ENCODE measurements at places on chromosomes 2 and 18.

GRCh38 chr18:40356168-40356567 lies 1598.9 kb upstream of the PIK3C3 start:
- DNase-seq = no peak

GRCh38 chr18:63205791-63206252 lies 113.7 kb downstream of the BCL2 start:
- no peak for DNase-seq

GRCh38 chr18:79571211-79572092 lies 108.2 kb upstream of the CTDP1 start:
- no peak for DNase-seq

DNA sequence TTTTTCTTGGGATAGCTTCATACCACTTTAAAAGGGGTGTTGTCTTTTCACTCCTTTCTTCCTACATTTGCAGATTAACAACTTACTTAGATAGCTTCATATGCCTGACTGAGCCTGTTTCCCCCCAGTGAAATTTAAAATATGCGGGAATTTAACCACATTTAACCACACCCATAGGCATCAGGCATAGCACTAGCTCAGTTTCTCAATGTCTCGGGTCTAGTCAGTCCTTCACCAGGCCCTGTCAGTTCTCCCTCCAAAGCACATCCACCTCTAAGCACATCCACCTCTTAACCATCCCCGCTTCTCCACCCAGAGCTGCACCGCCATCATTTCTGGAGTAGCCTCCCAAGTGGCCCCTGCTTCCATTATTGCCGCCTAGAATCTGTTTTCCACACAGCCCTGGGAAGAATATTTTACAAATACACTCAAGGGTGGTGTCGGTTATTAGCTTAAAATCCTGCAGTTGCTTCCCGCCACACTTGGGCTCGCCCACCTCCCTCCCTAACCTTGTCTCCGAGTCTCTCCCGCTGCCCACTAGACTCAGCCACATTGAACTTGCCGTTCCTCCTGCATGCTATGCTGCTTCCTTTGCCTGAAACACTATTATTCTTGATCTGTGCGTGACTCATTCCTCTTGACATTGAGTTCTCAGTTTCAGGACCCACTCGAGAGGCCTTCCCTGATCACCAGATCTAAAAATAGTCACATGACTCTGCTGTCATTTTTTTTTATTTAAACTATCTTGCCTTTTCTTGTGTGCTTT lies 68.3 kb downstream of the SPTBN1 start:
- no peak for DNase-seq

DNA sequence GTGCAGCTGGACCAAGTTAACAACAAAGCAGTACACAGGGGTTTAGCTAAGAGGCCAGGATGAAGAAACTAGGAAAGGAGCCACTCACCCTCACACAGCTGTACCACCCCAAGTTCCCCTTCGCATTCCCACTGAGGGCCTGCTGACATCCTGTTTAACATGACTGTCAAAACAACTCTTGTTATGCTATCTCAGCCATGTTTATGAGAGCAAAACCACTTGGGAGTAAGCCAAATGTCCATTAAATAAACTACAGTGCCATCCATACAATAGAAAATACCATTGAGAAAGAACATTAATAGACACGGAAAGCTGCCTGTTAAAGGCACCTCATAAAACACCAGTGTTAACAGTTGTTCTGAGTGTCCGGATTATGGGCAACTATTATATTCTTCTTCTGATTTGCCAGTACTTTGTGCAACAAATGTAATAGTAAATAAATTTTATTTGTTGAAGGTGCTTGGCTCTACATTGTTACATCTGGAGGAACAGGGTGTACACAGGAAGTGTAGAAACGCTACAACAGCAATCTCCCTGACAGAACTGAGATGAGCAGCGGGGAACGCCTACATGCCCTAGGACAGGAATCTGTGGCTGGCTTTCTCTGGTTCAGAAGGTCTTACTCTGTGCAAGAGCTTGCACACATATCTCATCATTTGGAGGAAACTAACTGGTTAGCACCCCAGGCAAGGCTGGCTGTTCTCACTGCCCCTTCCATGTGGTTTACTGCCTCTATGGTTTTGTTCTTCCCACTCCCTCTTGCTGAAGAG lies 85.6 kb downstream of the EHD3 start:
- DNase-seq = no peak

DNA sequence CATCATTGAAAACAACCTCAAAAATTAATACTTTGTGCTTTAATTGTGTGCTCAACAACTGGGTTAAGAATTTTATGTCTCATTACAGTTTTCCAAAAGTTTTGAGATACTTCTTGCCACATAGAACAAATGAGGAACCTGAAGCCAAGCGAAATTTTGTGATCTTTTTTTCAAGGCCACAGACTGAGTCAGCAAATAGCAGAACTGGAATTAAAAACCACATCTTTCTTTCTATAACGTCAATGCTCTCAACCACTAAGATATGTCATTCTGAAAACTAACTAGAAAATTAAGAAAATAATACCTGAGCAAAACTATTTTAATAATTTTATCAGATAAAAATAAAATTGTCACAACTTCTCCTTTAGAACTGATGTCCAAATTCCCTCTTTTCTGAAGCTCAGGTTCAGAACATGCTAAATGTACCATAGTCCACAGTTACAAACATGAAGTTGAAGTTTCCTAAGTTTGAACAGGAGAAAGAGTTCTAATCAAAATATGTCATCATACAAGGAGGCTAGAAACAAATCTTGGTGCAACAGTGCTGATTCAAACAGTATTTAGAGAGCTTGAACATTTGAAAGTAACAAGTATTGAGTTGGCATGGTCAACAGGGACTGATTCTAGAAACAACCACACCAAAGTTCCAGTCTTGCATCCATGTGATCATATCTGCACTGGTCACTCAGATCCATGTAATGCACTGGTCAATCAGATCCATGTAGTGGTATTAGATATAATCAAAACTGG lies 27.6 kb upstream of the CALCRL start:
- no peak for DNase-seq
